NCI-H187 (cell line): ENCODE measurements at places on chromosomes 1 and 21.

DNA sequence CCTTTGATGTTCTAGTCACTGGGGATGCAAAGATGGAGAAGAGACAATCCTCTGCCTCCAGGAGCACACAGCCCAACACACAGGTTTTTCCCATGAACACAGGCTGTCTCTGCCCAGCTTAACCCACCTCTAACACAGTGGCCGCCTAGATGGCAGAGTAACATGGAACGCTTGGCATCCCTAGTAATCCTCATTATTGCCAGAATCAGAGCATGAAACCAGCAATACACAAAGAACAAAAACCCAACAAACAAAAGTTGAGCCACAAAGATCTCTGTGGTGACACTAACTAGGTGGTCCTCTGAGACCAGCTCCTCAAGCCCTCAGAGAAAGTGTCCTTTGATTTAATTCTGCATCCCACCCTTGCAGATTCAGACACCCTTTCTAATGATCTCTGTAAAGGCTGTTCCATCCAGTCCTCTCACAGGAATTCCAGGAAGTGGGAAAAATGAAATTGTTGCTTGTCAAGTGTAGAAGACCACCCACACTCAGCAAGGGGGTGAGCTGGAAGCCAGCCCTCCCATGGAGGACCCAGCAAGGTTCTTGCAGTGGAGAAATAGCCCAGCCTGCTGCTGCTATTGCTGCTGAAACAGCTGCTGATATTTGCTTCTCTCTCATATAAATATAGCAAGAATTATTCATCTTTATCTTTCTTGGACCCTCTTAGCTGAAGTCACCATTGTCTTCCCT lies 7.4 kb upstream of the ATP2B4 start:
- no peak for DNase-seq

GRCh38 chr1:156677616-156678596 lies 699 bp upstream of the NES start:
- DNase-seq = peak; percentile 60

DNA sequence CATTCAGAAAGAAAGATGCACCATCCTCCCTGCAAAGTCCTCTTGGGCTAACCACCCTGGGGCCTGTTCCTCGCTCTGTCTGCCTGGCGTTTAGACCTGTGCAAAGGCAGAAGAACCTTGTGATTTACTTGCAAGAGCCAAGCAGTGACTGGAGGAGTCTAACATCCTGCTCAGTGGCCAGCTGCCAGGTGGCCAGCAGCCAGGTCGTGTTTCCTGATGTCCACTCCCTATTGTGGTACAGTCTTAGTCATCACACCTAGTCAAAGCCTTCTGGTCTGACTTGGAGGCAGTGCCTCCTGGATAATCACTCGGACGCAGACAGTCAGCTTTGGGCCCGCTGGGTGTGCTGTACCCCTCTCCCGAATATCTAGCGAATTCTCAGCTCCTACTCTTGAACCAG lies 118.1 kb downstream of the PGBD5 start:
- DNase-seq = no peak

- DNase-seq = no peak
Observed at GRCh38 chr1:30754684-30755171, 2.8 kb downstream of the LAPTM5 start.

- DNase-seq = no peak
Observed at GRCh38 chr1:107140703-107141490, at the start of gene NTNG1. Gene NTNG1, plus strand, starts transcription at chr1:107141039.

DNA sequence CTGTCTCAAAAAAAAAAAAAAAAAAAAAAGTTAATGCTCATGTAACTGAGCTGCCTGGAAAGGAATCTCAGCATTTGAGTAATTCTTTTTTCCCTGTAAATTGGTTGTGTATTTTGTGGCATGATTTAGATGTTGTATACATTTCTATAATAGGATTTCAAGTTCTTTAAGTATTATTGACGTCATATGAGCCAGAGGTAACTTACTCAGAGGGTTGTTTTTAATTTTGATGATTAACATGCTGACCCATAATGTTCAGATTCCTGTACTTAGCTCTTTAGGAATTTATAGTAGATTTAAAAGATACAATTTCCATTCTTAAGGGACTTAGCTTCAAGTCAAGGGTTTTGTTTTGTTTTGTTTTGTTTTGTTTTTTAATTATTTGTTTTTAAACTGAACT lies 120.4 kb downstream of the CACHD1 start:
- no peak for DNase-seq

DNA sequence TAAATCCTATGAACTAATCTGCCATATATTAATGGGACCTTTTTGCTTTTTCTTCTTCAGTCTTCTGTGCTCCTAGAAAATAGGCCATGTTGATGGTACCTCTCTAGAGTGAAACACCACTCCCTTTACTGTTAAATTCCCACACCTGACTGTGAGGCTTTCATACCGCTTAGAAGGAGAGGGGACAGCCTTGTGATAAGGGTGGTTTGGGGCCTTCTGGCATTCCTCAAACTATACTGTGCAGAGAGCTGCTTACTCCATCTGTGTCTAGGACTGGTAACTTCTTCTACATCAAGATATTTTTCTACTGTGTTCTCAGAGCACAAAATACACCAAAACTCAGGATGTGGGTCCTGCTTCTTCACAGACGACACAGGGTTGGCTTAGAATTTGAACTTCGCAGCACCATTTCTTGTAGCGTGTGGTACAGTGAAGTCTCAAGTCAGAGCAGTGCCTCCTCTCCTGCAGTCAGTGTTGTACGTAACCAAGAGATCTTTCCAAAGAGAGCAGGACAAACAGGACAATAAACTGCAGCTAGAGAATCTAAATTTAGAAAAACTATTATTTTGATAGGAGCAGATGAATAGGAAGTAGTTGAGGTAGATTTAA lies 43.8 kb downstream of the MACO1 start:
- DNase-seq = no peak

- DNase-seq = no peak
Observed at GRCh38 chr1:100718581-100718980, 961 bp upstream of the VCAM1 start.

DNA sequence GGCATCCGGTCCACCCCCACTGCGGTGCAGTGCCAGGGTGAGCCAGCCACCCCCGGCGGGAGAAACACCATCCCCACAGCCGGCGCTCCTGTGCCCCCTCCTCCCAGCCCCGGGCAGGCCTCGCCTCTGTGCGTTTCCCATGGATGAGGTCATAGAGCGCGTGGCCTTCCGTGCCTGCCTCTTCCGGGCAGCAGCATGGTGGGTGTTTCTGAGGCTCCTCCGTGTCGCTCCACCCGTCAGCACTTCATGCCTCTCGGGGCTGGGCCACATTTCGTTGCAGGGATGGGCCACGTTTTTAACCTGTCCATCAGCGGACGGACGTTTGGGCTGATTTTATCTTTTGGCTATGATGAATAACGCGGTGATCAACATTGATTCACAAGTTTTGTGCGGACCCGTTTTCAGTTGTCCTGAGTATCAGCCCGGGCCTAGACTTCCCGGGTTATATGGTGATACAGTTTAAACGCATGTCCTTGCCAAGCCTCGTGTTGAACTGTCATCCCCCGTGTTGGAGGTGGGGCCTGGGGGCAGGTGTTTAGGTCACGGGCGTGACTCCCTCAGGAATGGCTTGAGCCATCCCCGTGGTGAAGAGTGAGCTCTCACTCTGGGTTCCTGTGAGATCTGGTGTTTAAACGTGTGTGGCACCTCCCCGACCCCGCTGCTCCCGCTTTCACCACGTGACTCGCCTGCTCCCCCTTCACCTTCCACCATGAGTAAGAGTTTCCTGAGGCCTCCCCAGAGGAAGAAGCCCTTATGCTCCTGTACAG lies 64.8 kb downstream of the SLX9 start:
- DNase-seq = no peak

DNA sequence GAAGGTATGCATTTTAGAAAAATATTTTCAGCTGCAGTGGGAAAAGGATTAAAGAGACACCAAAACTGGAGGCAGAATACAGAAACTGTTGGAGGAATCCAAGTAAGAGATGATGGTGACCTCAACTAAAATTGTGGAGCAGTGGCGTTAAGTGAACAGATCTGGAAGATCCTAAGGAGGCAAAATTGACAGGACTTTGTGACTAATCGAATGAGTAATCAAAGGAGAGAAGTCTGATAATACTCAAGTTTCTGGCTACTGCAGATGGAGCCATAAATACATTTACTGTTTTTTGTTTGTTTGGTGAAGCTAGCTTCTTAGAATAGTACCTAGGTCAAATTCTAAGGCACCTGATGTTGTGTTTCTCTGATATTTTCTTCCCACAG lies 3.1 kb downstream of the CTBS start:
- DNase-seq = no peak

GRCh38 chr1:180247580-180247979 lies 17.5 kb downstream of the LHX4 start:
- DNase-seq = no peak

DNA sequence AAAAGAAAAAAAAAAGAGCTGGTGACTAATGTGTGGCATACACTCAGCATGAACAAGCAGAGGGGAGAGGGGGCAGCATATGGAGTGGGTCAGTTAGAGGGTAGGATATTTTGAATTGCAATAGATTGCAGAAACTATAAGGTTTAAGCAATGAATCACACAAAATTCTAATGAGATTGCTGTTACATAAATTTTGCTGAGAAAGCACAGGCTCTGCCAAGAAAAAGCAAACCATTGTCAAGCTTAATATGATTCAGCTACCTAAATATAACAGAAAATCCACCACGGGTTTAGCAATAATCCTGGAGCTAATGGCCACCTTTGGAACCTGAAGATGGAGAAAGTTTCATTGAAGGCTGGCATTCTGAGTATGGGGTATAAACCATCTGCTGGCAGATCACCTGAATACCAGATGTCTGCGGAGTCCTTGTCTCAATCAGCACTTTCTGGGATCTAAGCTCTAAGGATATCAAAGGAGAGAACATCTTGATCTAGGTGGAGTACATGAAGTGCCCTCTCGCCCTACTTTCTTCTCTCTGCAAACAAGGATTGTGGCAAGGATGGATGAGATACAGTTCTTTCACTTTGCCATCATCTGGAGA lies 30.3 kb upstream of the ANGPTL7 start:
- no peak for DNase-seq

DNA sequence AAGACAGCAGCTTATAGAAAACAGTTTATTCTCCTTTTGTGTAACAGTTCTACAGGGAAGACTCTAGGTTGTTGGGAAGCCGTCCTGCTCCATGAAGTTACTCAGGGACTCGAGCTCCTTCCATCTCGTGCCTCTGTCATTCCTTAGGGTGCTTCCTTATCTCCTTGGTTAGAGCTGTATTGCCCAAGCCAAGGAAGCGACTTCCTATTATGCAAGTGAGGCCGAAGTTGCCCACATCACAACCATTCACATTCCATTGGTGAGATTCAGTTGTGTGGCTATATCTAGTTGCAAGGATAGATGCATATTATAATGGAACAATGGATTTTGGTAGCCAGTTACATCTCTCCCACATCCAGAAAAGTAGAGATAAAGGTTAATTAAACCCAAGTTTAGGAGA lies 9.0 kb downstream of the GSTM5 start:
- DNase-seq = no peak

- DNase-seq = no peak
Observed at GRCh38 chr1:225886159-225887029, 2.6 kb downstream of the LEFTY1 start.

DNA sequence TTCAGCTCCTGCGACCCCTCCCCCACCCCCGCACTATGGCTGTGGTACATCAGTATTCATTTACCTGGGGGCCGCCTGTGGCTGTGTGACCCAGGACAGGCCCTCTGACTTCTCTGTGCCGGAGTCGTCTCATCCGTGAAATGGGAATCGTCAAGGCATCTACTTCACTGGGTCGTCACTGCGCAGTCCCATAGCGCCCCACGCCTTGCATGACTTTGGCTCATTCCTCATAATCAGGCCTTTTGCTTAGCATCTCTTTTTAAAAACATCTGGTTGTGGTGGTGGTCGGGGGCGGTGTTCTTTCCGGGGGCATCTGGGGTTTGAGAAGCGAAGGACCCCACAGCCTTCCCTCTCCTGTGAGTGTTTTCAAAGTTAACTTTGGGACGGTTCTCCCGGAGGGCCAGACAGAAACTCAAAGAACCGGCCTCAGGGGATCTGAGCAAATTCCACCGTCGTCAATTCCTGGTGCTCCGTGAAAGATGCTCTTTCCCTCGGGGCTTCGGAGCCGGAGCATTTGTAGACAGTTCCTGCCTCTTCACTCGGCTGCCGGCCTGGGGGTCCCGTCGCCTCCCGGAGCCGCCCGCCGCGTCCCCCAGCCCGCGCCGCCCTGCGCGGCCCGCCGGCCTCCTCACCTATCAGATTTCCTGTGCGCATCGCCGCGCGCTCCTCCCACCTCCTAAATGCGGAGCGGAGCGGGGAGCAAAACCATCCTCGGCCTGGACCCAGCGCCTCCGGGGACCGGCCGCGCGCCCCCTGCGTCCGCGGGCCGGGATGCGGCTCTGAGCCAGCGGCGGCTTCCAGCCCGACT lies at the start of gene B3GALT5:
Gene B3GALT5, plus strand, starts transcription at position 708 of the 808 bp plus-strand sequence. CDS start 47,620 bp downstream, outside the sequence.
- DNase-seq = no peak

DNA sequence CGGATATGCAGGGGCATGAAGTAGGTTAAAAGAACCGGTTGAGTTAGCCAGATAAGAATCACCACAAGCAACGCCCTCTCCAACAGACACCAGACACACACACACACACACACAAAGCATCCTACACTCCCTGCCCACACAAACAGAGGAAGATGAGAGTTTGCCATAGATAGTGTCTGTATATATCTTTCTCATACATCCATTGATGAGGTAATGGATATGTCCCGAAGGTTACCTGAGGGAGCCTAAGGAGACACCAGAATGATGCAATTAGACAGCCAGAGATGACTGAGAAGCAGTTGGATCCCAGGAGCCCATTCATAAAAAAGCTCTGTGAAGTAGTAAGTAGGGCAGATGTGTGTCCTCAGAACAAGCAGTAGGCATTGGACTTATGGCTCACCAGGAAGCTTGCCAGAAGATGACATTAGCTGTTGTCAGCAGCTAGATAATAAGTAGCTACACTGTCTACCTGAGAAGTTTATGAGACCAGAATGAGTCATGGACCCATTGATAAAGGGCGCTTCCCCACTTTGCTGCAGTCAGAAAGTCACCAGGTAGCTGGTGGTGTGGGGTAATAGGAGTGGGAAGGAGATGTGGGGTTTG lies 247.0 kb downstream of the KCNT2 start:
- no peak for DNase-seq

GRCh38 chr1:3886106-3886670 lies 13.9 kb downstream of the C1orf174 start:
- no peak for DNase-seq

DNA sequence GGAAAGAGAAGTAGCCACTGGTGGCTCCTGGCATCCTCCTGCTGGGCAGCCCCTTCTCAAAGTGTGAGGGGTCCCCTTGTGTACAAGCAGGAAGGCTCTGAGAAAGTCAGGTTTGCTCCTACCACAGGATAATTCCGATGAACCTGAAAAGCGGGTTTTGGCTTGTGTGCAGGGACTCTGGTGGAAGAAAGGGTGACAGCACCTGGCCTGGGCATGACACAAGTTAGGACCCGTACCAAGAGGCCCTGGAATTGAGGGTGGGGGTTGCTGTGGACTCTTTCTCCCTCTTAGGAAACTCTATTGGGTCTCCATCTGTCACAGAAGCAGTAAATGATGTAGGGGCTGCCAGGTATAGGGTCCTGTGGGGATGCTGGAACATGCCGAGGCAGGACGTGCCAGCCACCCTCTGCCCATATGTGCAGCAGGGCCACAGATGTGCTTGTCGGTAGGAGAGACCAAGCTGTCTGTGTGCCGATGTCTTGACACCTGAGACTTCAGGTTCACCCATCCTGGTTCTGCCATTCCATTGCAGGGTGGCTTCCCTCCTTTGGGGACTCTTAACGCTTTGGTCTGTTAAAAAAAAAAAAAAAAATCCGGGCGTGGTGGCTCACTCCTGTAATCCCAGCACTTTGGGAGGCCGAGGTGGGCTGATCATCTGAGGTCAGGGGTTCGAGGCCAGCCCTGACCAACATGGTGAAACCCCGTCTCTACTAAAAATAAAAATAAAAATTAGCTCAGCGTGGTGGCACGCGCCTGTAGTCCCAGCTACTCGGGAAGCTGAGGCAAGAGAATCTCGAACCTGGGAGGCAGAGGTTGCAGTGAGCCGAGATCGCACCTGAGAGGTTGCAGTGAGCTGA lies 9.8 kb downstream of the C1orf35 start:
- DNase-seq = no peak
